Bronchial epithelial cell (primary cell): ENCODE measurements at places on chromosomes 11 and 22. TPM values are rescaled to one million over a fixed set of nuclear protein-coding genes. Genes with fewer than 3 reads are reported as not detected.
A peak's percentile ranks its signal among the peaks of the same experiment; 100 is the strongest.

The CECR2 gene
- not detected in 2 replicates for total RNA-seq

- DNase-seq = peak; percentile 46
Measured at GRCh38 chr11:11916981-11917399, 75.2 kb downstream of the USP47 start.

- DNase-seq = peak; percentile 86
Measured at GRCh38 chr11:2142762-2143202, 3.6 kb upstream of the IGF2 start.

- peak; percentile 95 for DNase-seq
Measured at GRCh38 chr11:56905936-56906335, 82.8 kb upstream of the OR5AK2 start.

The PNPLA5 gene
- total RNA-seq = not detected in 2 replicates

- DNase-seq = no peak
Measured at GRCh38 chr11:30786256-30787110, 200.3 kb upstream of the MPPED2 start.

DNA sequence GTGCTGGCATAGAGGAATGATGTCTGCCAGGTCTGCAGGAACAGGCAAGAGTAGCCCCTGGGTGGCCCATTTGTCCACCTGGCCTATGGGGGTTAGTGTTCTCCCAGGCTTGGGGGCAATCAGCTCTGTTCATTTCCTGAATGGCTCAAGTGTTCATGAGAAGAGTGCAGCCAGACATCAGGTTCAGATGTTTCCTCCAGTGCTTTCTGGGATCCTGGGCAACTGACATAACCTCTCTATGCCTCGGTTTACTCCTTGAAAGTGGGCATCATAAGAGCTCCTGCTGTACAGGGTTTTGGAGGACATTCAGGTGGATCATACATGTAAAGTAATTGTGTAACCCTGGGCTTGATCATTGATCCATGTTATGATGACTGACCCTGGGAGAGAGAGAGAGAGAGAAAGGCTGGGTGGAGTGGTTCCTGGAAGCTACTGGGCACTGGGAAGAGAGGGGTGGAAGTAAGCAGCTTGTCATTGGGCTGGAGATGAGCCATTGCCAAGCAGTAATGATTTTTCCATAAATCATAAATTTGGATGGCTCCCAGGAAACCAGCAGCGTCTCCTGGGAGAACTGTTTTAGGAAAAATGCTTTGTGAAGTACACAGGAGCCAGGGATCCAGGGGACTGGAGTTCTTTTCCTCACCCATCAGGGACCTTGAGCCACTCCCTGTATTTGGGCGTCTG, 30.2 kb upstream of the ACCSL start:
- no peak for DNase-seq

DNA sequence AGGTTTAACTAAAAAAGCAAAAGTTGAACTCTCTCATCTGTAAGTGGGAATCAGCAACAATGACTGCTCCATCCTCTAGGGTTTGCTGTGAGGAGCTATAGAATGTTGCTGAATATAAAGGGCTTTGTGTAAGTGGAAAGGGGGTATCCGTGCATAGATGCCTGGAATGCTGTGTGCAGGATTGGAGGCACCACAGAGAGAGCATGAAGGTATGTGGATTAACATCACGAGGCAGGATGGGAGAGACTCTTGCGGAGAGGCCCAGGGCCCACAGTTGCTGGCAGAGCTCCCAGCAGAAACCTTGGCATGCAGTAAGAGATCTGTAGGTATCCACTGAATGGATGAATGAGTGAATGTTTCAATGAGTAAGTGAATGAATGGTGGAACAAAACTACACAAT, 298.7 kb upstream of the DDI1 start:
- DNase-seq = no peak

The CARNS1 gene
- under 0.01 TPM in 1 of 2 replicates, not detected in the other for total RNA-seq

GRCh38 chr11:100800202-100800601, 113.1 kb downstream of the ARHGAP42 start:
- DNase-seq = no peak

- no peak for DNase-seq
Measured at GRCh38 chr22:17380359-17381087, 11.3 kb downstream of the CECR2 start.

- DNase-seq = peak; percentile 56
Measured at GRCh38 chr22:46367707-46368191, 32.2 kb downstream of the TRMU start.
